HS-5 (cell line): ENCODE measurements at places on chromosomes 7 and 10.

GRCh38 chr10:113953505-113954272 lies 90.0 kb upstream of the ADRB1 start:
- no peak for DNase-seq

DNA sequence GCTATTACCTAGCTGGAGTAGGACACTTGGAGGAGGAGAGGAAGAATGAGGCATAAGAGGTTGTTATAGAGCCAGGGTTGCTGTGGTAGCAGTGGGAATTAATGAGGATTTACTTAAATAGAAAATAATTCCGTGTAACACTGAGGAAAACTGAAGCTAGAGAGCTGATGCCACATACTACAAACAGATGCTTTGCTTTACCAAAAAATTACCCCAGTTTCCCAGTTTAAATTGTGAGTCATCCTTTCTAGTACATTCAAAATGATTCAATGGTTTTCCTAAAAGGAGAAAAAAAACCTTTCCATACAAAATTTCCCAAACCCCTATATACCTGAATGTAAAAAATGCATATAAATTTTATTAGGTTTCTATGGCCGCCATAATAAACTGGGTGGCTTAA lies 58.3 kb downstream of the ZNF518A start:
- no peak for DNase-seq

DNA sequence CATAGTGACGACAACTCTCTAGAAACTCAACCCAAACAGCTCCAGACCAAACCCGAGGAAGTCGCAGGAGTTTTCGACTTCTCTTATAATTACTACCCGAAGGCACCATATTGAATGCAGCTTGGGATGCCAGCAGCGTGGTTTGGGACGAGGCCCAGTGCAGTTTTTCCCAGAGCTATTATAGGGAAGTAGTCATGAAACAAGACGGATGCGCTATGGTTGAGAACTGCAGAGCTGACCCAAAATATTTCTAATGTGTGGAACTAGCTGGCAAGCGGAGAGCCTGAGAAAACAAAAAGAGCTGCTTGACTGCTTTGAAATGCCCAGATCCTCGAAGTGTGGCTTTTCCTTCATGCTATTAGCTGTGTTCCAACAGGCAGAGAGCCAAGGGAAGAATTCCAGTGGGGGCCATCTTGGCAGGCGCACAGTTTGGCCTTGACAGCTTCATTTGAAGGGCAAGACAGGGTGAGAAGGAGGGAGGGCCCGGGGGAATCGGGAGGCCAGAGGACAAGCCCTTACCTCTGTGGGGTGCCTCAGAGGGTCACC lies 122.7 kb downstream of the CUL2 start:
- no peak for DNase-seq

DNA sequence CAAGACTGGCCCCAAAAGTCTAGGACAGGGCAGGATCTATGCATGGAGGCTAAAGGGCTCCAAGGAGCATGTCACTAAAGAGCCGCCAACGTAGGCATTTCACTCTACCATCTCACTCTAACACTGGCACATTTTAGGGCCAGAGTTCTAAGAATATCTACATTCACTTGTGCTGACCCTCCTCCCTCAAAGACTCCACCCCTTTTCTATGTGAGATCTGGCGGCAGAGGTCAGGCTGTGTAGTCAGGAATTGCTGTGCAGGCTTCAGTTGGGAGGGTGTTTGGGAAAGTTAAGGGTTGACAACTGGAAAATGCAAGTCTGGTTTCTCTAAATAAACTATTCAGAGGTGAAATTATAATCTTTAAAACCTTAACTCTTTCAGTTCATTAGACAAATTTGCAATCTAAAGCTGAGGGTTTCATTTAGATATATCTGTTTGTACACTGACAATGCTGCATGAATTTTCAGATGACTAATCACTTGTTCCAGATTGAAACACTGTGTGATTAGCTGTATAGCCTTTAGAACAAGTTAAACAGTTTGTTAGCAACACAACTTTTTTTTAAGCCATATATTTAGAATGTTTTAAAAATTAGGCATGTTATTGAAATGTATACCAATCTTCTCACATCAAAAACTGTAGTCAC lies 18.2 kb downstream of the LMOD2 start:
- no peak for DNase-seq

DNA sequence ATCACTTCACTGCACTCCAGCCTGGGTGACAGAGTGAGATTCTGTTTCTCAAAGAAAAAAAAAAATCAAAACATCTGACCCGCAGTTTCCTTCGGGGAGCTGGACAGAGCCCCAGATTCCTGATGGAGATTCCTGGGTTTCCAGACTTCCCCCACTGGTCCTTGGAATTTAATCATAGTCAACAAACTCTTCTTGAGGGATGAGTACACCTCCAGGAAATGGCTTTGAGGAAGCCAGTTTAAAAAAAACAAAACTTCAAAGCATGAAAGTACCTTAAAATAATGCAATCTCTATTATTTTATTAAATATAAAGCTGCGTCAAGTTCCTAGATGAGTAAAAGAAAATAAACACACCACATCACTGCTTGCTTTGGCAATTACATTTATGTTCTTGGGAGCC lies 1.2 kb upstream of the MAD1L1 start:
- DNase-seq, result no peak

- no peak for DNase-seq
These were observed 2.1 kb downstream of the PRKG1 start for GRCh38 chr10:51076299-51076841.

DNA sequence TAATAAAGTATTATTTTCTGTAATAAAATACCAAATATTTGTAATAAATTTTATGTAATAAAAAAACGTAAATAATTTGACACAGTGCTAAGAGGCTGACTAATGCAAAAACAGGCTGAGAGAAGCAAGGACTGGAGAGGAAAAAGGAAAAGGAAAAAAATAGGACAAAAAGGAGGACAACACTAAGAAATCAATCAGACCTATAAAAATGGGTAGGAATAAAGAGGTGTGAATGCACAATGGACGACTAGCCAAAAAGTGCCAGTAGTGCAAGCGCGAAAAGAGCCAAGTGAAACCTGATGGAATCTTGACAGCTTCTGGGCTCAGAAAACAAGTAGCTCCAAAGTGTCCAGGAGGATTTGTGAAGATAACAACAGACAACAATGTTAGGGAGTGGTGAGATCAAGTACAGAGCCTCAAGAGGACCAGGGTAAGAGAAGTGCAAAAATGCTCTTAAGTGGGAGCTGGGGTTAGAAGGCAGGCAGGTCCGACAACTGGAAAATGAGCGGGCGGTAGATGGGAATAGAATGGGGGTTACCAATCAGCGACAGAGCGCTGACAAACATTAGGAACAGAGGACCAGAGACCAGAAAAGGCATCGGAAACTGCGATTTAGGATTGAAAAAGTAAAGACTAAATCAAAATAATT lies 1.2 kb downstream of the BRAF start:
- DNase-seq, result no peak

DNA sequence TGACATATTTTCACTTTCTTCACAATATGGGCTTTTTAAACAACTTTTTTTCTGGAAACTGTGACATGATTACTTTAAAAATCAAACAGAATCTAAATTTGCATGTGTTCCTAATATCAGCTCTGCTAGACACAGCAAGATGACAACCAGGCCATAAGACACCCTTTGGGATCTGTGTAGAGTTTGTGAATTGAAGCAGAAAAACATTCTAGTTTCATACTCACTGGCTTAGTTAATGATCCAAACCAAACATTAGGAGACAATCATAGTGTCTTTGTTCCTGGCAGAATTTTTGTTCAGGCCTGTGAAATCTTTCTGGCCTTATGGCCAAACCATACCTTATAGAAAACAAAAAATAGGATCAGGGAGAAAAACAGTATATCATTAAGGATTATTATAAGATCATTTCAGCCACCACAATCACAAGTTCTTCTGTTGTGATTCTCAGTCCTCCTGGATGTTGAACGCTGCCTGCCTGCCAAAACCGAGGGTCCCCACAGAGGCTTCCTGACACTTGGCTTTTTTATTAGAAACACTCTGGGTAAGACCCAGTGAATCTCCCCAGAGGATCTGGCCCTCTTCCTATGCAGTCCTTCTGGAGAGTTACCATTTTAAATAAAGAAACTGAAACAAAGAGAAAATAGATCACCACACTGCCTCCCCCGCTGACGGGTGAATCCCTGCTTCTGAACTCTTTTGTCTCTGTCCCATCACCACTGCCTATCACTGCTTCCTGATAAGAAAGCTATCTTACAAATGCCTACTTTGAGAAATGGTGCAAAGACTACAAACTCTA lies 79.2 kb upstream of the PPP1R3C start:
- DNase-seq, result no peak

GRCh38 chr7:77439572-77439971 lies 23.4 kb upstream of the GSAP start:
- no peak for DNase-seq

DNA sequence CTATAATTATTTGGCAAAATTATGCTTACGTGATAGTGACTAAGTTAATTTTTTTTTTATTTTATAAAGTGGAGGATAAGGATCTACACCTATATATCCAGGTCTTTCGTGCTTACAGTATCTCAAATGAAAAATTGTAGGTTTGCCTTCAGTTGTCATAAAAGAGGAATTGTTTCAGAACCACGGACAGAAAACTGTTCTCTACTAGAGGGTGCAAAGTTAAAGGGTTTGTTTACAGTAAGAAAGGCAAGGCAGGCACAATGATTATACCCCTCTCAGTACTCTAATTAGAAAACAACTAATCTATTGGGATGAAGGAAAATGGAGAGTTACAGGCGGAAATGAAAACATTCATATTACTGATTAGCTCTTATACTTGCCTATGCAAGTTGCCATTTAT lies 1.5 kb downstream of the PCLO start:
- DNase-seq, result no peak

- no peak for DNase-seq
These were observed 161.4 kb downstream of the ARID5B start for GRCh38 chr10:62062752-62063512.

- DNase-seq, result no peak
These were observed 236.7 kb downstream of the BUB3 start for GRCh38 chr10:123390874-123391273.

DNA sequence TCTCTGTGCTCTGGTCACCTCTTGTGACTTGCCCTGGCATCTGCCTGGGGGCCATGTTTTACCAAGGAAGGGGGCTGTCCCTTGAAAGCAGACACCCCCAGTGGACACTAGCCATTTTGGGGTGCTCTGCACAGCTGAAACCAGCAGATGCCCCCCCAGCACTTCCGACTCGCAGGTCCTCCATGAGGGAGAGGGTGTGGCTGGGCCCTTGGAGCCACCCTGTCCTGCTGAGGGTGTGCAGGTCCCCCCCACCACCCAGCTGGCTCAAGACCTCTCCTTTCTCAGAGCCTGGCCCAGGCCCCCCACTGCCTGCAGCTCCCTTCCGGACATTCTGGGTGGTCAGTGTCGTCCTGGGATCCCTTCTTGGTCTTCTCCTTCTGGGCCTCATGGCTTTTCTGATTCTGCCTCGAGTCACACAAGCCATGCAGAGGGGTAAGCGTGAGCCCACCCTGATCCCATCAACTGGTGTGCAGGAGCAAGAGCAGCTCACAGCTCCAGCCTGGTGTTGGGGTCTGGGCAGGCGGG lies 12.3 kb downstream of the SCART1 start:
- no peak for DNase-seq

DNA sequence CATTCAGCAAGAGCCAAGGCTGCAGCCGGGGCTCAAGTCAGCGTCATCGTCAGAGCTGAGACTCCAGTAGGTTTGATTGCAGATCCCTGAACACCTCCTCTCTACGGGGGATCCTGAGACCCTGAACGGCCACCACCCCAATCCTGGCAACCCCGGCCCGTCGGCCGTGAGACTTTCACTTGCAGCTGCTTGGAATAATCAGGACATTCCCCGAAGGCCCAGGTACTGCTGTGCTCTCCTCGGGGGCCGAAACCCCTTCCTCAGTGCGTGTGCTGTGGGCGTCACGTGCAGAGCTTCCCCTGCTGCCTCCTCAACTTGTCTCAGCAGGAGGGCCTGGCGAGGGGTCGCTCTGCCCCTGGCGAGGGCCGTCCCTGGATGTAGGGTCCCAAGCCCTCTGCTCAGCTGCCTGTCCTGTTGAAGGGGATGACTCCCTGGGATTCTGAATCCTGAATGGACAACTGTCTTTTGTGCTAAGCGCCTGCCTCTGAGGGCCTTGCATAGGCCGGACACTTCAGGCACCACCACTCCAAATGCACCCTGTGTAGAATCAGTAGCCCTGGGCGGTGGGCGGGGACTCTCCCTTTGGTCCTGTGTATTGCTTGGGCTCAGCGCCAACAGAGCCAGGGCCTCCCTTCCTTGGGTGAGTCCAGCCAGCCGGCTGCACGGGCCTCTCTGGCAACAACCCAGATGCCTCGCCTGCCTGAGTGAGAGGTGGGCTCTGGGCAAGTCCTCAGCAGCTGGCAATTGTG lies 63.8 kb upstream of the EBF3 start:
- DNase-seq, result no peak

DNA sequence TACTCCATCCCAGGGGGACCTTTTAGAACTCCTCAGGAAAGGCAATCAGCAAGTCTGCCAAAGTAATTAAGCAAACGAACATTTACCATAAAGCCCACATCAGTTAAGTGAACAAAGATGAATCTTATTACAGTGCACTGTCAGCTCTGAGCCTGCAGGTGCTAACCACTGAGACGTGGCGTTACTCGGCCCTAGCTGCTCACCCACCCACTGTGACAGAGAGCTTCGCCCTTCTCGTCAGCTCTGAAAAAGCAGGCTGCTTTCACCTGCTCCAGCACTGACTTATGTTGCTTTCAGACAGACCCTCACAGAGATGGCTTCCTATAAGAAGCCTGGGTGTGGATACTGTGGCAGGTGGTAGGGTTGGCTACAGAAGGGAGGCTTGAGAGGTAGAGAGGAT lies 57.7 kb upstream of the KCNIP2 start:
- no peak for DNase-seq

GRCh38 chr7:39530971-39531370 lies 35.2 kb upstream of the YAE1 start:
- DNase-seq, result no peak

DNA sequence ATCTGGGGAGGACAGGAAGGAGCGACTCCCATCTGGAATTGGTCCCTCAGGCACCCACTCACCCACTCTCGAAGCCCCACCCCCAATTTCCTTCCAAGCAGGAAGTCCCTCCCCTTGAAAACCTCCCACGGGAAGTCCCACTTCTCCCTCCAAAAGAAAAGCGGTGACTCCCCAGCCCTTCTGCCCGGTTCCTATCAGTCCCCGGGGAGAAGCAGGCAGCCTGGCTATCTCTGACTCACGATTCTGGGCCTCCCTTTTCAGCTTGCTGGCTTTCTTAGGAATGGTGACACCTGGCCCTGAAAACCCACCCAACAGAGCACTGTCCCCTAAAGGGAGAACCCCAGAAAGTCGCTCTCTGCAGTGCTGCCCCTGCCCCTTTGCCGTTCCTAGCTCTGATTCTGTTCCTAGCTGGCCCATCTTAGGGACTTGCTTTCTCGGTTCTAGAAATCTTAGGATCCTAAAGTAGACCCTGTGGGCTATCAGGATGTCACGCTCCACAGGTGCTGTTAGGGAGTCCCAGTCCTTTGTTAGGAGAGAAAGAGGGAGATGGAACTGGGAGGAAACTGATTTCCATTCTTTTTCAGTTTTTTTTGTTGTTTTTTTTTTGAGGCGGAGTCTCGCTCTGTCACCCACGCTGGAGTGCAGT lies 6.0 kb downstream of the TSC22D4 start:
- DNase-seq, result no peak

GRCh38 chr7:2312267-2312929 lies 1.8 kb downstream of the SNX8 start:
- DNase-seq, result no peak

- no peak for DNase-seq
These were observed 463.9 kb downstream of the PTPRN2 start for GRCh38 chr7:158123753-158124152.
